Aortic smooth muscle cell (primary cell): ENCODE measurements at places on chromosomes 3 and 15. TPM values are rescaled to one million over a fixed set of nuclear protein-coding genes. Genes with fewer than 3 reads are reported as not detected.

FBXL2 gene
- total RNA-seq: 8.2 and 12.9 TPM in 2 replicates

HGD gene
- 0.19 TPM in 1 of 2 replicates, not detected in the other for total RNA-seq

REC114 gene
- not detected in 2 replicates for total RNA-seq

CNTN4 gene
- 0.19 TPM in 1 of 2 replicates, not detected in the other for total RNA-seq

TM6SF1 gene
- 0.50 and 0.92 TPM in 2 replicates for total RNA-seq

FGF7 gene
- total RNA-seq: 14.1 and 17.7 TPM in 2 replicates

CRYBG3 gene
- 27.3 and 27.6 TPM in 2 replicates for total RNA-seq

THBS1 gene
- total RNA-seq: 134 and 277 TPM in 2 replicates

CLRN1 gene
- total RNA-seq: not detected in 2 replicates

CIB2 gene
- 1.6 and 1.7 TPM in 2 replicates for total RNA-seq

P2RY1 gene
- 1.2 and 1.7 TPM in 2 replicates for total RNA-seq

TMCO5A gene
- total RNA-seq: not detected in 2 replicates

HESX1 gene
- total RNA-seq: 0.56 and 0.79 TPM in 2 replicates

ROPN1 gene
- total RNA-seq: not detected in 2 replicates

CHRM5 gene
- total RNA-seq: under 0.01 TPM in 1 of 2 replicates, not detected in the other

COX17 gene
- total RNA-seq: 23.1 and 32.6 TPM in 2 replicates

DOCK3 gene
- 0.25 and 0.53 TPM in 2 replicates for total RNA-seq

CCR1 gene
- under 0.01 and 0.13 TPM in 2 replicates for total RNA-seq

APOD gene
- 0.13 TPM in 1 of 2 replicates, not detected in the other for total RNA-seq

ACP3 gene
- total RNA-seq: not detected in 2 replicates

SLC27A2 gene
- not detected in 2 replicates for total RNA-seq

GPX1 gene
- total RNA-seq: 253 and 415 TPM in 2 replicates

RBPMS2 gene
- total RNA-seq: under 0.01 TPM in 1 of 2 replicates, not detected in the other

IRAK2 gene
- total RNA-seq: 7.2 and 8.3 TPM in 2 replicates

CCK gene
- total RNA-seq: 0.19 TPM in 1 of 2 replicates, not detected in the other

EPB42 gene
- not detected in 2 replicates for total RNA-seq

ACKR2 gene
- total RNA-seq: 0.06 and 0.26 TPM in 2 replicates

GORASP1 gene
- 32.5 and 36.4 TPM in 2 replicates for total RNA-seq

GRM2 gene
- 0.12 and 0.13 TPM in 2 replicates for total RNA-seq

GOLGA6L7 gene
- not detected in 2 replicates for total RNA-seq

DNAH12 gene
- under 0.01 and 0.12 TPM in 2 replicates for total RNA-seq

IQCH gene
- 3.0 and 5.7 TPM in 2 replicates for total RNA-seq

IL20RB gene
- total RNA-seq: 0.31 and 0.53 TPM in 2 replicates

UROC1 gene
- total RNA-seq: not detected in 2 replicates

TERB2 gene
- not detected in 2 replicates for total RNA-seq

SYNM gene
- total RNA-seq: 34.5 and 57.9 TPM in 2 replicates

APBA2 gene
- total RNA-seq: 11.5 and 14.7 TPM in 2 replicates

DNASE1L3 gene
- total RNA-seq: not detected in 2 replicates

SLC15A2 gene
- total RNA-seq: 0.25 and 0.40 TPM in 2 replicates

IMPG2 gene
- 0.44 and 0.53 TPM in 2 replicates for total RNA-seq
